Astrocyte (in vitro differentiated cells and primary cell): ENCODE measurements at places on chromosomes 7 and 10. TPM values are rescaled to one million over a fixed set of nuclear protein-coding genes. Genes with fewer than 3 reads are reported as not detected.

DNA sequence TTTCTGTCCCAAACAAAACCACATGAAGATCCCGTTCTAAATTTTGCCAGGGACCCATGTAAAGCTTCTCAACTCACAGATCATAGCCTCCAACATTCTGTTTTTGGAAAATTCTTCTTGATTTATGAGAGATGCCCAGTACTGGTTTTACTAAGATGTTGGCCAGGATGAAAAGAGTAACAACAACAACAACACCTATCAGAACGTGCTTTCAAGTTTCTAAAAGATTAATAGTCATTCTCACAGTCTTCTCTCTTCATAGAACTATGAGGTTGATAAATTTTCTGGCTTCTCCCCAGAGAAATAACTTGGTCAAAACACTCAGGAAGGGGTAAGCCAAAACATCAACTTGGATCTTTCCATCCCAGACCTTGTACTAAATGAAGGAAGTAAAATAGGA, 567.5 kb upstream of the IGFBP3 start:
- H3K4me1 ChIP-seq: peaks cover 24% of the 10 kb centered on the region
- no peak for DNase-seq
- H3K36me3 ChIP-seq: no peaks in the 10 kb centered on the region
- no peaks in the 10 kb centered on the region for H3K27me3 ChIP-seq

DNA sequence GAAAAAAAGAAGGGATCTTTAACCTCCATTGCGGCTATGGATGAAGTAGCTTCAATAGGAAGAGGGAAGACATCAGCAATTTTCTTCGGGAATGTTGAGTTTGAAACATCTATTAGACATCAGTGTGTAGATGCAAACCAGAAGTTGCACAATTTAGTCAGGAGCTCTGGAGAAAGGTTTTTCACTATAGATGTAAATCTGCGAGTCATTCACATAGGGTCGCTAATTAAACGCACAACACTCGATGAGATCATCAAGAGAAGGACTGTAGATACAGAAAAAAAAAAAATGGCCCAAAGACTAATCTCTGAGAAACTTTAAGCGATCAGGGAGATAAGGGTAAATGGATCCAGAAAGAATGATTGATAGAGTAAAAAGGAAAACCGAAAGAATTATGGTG, 61.7 kb upstream of the TES start:
- no peak for DNase-seq
- no peak overlapping the region for H3K27ac ChIP-seq

DNA sequence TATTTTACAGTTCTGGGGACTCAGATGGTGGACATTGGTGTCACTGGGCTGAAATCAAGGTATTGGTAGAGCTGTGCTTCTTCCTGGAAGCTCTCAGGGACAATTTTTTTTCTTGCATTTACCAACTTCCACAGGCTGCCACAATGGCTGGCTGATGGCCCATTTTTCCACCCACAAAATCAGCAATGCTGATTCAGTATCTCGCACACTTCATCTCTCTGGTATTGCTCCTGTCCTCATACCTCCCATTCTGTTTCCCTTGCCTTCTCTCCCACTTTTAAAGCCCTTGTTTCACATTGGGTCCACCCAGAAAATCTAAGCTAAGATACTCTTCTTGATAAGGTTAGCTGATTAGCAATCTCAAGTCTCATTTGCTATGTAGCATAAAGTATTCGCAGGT, 530.9 kb upstream of the POM121L12 start:
- H3K36me3 ChIP-seq: no peaks in the 10 kb centered on the region
- no peak overlapping the region for H3K4me3 ChIP-seq
- peak; percentile 4 for DNase-seq
- no peaks in the 10 kb centered on the region for H3K27me3 ChIP-seq
- no peaks in the 10 kb centered on the region for H3K4me1 ChIP-seq
- H3K27ac ChIP-seq: no peak overlapping the region

Gene SNX10
- total RNA-seq: 5.4 and 6.3 TPM in 2 replicates

Gene TACR2
- not detected in 2 replicates for total RNA-seq
